ENCODE measurements at places on chromosomes 7 and 10. TPM values are rescaled to one million over a fixed set of nuclear protein-coding genes. Genes with fewer than 3 reads are reported as not detected.

TYSND1 gene
- 5.3 TPM for polyA plus RNA-seq

C7orf25 gene
- polyA plus RNA-seq = 4.2 TPM

OPALIN gene
- not detected for polyA plus RNA-seq

UPF2 gene
- polyA plus RNA-seq = 5.5 TPM

DIP2C gene
- polyA plus RNA-seq = 9.3 TPM

MOGAT3 gene
- not detected for polyA plus RNA-seq

INA gene
- polyA plus RNA-seq = 8.5 TPM

CRYGN gene
- 0.10 TPM for polyA plus RNA-seq

ZNF736 gene
- 4.7 TPM for polyA plus RNA-seq

MRLN gene
- polyA plus RNA-seq = not detected

DNA sequence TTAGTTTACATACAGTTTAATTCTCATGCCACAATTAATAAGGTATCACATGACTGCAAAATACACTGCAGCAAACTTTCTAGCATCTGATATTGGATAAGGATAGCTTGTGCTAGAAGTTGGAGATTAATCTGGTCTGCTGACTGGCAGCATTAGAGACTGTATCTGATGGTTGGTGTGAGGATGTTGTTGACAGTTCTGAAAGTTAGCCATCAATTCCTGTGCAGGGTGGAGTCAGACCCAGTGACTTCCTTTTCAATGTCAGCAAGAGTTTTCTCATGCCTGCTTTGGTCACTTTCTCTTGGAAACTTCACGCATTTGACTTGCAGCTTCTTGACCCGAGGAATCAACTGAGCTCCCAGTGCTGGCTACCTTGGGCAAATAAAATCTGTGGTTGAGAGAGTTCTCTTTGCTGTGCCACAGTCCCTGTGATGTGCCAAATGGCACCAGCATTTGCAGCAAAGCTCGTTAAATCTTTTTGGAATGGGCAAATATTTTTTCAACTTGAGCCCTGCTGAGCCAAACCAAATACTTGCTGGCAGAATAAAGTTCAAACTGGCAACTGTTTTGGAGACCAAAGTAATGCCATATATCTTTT lies 233.0 kb downstream of the TRIL start:
- no peak for DNase-seq

GRCh38 chr10:132756591-132756990 lies 29.4 kb downstream of the NKX6-2 start:
- no peak for DNase-seq

DNA sequence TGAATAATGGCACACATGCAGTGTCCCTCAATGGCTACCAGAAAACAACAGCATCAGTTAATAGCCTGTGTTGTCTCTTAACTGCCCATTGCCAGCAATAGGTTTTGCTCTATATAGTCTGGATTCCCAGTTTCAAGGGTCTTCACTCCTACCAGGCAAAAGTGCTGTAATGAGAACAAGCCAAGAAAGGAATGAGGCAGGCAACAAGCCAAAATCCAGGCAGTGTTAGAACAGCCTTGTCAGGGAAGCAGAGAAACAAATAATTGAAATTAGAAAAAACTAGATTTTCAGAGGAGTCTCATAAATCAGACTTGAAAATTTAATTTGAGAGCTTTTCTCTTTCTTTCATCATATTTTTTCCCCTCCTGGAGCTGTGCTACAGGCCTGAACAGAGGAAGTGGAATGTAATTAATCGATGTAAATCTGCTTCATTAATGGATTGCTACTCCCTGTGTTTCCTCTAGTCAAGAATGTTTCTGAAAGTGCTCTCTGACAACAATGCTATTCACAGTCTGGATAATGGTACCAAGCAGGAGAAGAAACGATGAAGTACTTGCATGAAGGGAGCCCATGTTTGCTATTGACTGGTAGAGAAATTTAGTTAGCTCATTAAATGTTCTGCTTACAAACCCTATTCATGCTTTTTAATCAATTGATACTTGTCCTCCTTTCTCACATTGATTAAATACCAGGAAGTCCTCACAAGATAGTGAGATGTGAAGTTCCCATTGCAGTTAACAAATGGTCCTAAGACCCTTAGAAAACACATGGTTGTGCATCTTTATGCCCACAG lies 202.0 kb upstream of the LRRTM3 start:
- no peak for DNase-seq

DNA sequence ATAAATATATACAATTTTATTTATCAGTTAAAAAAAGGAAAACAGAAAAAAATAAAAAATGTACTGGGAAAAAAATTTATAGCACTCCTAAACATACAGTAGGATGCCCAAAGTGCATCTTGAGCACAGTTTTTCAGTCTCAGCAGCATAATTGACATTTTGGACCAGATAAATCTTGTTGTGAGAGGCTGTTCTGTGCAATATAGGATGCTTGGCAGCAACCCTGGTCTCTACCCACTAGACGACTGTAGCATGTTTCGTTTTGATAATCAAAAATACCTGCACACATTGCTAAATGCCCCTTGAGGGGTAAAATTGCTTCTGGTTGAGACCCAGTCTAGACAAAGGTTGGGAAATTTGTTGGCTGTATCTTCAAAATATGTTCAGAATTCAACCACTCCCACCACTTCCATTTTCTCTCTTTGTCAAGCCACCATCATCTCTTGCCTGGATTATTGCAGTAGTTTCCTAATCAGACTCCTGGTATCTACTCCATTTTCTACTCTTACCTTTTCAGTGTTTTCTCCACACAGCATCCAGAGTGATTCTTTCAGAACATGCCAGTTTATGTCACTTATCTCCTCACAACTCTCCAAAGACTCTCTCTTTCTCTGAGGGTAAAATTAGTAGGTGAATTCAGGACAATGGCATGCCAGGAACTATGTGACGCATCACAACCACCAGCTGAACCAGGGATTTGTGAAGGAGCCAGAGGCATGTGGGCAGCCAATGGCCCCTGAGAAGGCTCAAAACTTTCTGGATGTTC lies 91.4 kb downstream of the GPR85 start:
- peak; percentile 22 for DNase-seq

GRCh38 chr10:34295142-34295548 lies 520.0 kb downstream of the PARD3 start:
- no peak for DNase-seq

GRCh38 chr10:11299125-11299524 lies 281.5 kb downstream of the CELF2 start:
- no peak for DNase-seq

DNA sequence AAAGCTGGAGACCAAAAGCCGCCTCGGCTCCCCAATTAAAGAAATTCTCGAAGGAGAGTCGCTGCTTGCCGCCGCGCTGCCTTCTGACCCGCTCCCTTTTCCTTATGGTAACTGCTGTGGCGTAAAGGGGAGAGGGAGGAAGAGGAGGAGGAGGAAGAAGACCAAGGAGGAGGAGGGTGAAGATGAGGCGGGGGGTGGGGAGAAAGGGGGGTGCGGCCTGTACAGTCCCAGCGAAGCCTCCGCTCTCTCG lies 388 bp downstream of the CNOT4 start:
- DNase-seq = no peak

- no peak for DNase-seq
These were observed 1027.7 kb downstream of the LRMDA start for GRCh38 chr10:76459016-76459730.

DNA sequence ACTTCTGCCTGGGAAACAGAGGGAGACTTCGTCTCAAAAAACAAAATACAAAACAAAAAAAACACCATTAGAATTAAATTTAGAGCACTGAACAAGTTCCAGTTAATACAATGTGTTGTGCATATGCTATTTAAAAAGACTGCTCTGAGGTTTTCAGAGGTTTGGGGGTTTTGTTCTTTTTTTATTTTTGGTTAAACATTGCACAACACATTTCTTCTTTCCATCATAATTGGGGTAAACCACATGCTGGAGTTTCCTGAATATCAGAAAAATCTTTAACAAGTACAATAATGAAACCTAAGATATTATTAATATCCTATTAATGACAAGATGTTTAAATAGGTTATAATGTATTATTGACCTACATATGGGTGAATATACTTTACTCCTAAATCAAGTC lies 26.3 kb downstream of the IGF2BP3 start:
- no peak for DNase-seq

- DNase-seq = no peak
These were observed 22.1 kb downstream of the ACSL5 start for GRCh38 chr10:112395809-112396530.

- DNase-seq = no peak
These were observed 12.5 kb upstream of the DDIT4 start for GRCh38 chr10:72260976-72261783.

DNA sequence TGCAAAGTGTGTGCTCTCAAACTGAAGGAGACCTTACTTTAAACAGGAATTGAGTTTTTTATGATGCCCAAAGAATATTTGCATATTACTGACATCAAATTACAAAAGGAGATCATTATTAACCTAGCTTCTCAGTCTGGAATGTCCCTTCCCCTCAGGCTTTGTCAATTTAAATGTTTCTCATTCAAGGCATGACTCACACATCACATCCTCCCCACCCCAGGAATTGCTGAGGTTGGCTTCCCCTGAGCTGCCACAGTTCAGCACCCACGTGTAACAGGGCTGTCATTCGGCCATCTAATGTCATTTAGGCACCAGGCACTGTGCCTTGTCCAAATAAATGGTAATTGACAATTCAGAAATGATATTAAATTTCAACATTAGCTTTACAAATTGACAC lies 305.9 kb upstream of the MGMT start:
- no peak for DNase-seq

- no peak for DNase-seq
These were observed 54.7 kb upstream of the ANTXRL start for GRCh38 chr10:46232084-46232483.

- DNase-seq = peak; percentile 73
These were observed 95.0 kb downstream of the VPS50 start for GRCh38 chr7:93327006-93327633.

DNA sequence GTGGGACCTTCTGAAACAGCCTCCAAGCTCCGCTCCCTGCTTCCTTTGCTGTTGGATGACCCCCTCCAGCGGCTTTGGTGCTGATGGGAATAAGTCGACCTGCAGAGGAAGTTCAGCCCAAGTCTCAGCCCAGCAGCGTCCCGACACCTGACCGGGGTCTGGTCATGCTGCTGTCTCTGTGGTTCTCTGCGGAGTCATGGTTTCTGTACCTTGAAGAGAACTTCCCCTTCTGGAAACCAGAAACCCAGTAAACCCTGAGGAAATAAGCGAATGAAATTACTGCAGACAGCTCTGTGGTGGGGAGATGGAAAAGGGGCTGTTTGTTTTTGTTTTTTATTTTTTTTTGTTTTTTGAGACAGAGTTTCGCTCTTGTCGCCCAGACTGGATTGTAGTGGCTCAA lies 18.3 kb upstream of the ZNF12 start:
- no peak for DNase-seq

- DNase-seq = no peak
These were observed 80.7 kb downstream of the TCERG1L start for GRCh38 chr10:131230641-131231322.

Data from BJ (cell line).